ENCODE measurements at places on chromosomes 13 and 19.

- no peak for DNase-seq
Measured at GRCh38 chr13:60838581-60838980, 441.6 kb downstream of the TDRD3 start.

DNA sequence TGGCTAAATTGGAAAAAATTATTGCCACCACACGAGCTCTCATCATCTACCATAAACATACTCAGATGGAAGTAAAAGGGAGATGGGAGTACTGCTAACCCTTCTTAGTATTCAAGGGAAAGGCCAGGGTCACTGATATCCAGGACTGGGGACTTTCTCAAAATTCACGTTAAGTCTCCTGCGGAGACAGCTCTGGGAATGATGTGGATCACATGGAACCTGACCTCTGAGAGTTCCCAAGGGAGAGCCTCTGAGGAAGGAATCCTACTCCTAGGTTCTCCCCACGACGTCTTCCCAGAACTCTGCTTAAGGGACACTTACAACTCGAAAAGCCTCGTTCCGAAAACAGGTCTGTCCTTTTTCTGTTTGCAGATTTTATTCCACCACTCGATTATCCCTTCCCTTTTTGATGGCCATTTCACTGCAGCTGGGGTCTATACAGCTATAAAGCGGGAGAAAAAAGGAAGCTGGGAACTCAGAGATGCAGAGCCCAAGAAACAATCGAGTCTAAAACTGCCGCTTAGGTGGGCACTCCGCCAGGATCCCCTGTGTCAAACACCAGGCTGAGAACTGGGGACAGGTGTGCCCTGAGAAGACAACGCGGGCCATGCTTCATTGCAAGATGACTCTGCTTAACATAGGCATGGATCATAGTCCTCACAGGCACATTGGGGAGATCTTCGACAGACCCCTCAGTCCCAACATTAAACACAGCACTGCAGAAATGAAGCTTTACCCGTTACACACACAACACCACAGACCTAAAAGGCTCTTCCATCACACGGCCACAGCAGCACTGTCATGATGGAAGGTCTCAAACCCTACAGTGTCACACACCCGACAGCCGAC is 823 bp upstream of the ZNF567 start:
- no peak for DNase-seq

GRCh38 chr19:57789288-57789687 is 19.8 kb downstream of the ZNF586 start:
- no peak for DNase-seq

DNA sequence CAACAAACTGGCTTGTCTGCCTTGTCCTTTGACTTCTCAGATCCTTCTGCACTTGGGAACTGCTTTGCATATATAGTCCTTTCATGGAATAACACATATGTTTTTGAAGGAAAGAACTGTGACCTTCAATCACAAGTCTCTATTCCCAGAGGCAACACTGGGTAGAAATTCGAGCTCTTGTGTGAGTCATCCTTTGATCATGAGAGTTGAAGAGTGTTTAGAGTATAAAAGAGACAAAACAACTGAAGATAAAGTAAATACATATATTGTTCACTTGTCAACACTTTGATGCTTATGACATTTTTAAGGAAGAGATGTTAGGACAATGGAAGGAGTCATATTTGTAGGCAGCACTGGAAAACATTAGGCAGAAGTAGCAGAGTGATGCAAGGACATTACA is 5.2 kb upstream of the OR7A5 start:
- no peak for DNase-seq

GRCh38 chr19:19107654-19108053 is 30.6 kb downstream of the TMEM161A start:
- DNase-seq, result no peak

DNA sequence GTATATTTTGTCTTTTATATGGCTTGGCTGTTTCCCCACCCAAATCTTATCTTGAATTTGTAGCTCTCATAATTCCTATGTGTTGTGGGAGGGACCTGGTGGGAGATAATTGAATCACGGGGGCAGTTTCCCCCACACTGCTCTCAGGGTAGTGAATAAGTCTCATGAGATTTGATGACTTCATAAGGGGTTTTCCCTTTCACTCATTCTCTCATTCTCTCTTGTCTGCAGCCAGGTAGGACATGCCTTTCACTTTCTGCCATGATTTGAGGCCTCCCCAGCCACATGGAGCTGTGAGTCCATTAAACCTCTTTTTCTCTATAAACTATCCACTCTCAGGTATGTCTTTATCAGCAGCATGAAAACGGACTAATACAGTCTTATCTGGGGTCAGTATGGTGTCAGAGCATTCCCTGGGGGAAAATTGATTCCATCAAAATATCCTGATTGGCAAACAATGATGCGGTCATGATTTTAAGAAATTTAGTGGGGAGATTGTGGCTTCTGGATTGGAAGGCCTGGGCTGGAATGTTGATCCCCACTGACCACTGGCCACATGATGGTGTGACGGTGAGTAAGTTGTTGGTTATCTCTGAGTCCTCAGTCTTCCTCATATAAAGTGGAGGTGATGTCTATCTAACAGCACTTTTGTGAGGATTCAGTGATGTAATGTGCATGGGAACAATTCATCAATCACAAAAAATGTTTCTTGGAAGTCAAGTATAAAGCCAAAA is 27.5 kb upstream of the ANKRD10 start:
- DNase-seq, result no peak

DNA sequence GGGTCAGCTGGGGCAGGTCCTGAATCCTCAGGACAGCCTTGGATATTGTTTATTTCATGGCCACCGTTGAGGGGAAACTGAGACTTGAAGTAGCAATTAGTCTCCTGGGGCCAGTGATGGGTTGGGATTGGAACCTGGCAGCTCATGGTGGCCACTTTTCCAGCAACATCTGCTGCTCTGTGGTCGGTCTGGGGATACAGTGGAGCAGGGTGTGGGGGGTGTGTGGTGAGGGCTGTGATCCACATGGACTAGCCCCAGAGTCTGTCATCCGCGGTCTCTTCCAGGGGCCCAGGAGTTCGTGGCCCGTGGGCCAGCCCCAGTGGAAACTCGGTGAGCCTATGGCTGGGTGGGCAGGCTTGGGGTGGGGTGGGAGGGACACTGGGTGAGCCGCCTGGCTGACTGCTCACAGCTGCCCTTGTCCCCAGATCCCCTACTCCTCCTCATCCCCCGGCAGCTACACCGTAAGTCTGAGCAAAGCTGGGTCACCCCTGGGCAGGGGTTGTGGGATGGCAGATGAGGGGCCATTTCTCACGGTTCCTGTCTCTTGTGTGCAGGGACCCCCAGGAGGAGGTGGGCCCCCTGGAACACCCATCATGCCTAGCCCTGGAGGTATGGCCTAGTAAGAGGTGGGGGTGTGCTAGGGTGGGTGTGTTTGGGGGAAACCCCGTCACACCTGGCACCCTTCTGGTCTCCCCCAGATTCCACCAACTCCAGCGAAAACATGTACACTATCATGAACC is 5.5 kb downstream of the ISYNA1 start:
- DNase-seq, result no peak

GRCh38 chr13:97372936-97373335 is 61.0 kb upstream of the RAP2A start:
- no peak for DNase-seq

GRCh38 chr13:84607261-84608013 is 725.2 kb upstream of the SLITRK1 start:
- DNase-seq, result no peak

DNA sequence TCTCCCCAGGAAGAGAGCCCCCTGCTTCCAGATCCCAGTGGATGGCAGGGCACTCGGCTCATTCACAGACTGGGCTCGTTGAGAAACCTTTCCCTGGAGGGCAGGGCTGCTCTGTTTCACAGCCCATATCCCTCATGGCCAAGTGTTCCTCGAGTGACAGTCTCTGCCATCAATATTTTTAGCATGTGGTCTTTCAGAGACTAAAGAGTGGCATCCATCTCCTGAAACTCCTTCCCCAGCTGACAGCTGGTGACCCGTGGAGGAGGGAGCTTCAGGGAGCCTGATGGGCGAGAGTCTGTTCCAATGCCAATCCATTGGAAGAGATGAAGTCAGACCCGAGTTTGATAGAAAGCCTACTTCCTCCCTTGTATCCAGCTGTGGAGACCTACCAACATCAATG is 30.7 kb upstream of the ALOX5AP start:
- no peak for DNase-seq

- DNase-seq, result peak; percentile 49
Measured at GRCh38 chr19:46404055-46404752, 9.2 kb downstream of the CCDC8 start.

- no peak for DNase-seq
Measured at GRCh38 chr13:27192973-27193372, 21.4 kb upstream of the USP12 start.

DNA sequence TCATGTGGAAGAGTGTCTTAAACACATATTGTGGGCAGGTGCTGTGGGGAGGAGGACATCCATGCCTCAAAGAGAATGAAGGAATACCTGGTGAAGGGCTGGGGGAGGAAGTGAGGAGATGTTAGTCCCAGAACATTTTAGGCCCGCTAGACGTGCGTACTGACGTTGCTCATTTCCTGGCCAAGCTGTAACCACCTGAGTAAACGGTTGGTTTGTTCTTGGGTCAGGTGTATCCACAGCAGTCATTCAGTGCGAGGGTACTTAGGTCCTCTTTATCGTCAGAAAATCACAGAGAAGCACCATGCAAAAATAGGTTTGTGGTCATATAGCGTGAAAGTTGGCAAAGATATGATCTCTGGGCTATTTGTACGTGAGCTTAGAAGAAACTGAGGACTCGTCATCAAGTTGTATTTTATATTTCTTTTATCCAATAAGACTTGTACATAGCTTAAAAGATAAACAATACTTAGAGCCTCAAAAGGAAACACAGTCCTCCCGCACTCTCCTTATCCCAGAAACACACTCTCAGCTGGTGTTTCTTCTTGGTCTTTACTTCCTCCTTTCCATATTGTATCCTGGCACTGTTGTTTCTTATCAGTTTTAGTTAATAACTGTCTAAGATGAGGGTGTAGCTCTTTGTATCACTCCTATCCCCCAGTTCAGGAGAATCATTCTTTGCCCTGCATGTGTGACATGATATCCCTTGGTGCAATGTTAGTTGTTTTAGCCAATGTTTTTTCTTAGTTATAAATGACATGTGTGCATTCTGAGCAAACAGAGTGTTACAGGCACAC is 52.0 kb downstream of the ARHGEF7 start:
- no peak for DNase-seq

DNA sequence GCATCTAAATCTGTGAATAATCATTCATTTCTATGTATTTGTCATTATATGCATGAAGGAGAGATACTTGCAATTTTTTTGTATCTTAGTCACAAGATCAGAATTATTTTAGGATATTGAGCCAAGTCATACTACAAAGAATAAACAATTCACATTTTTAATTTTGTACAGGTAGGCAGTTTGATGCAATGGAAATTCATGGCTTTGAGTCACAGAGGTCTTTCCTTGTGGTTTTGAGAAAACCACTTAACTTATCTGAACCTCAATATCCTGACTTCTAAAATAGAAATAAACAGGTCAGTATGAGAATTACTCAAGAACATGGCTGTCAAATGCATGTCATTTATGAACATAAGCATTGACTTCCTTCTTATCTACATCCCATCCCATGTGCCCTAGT is 221.4 kb upstream of the SLC10A2 start:
- no peak for DNase-seq

GRCh38 chr13:24541127-24541475 is 28.5 kb upstream of the PARP4 start:
- DNase-seq, result no peak

GRCh38 chr19:35750167-35750566 is 1.8 kb downstream of the LIN37 start:
- no peak for DNase-seq

GRCh38 chr13:66033924-66034323 is 1196.2 kb downstream of the PCDH9 start:
- no peak for DNase-seq

- no peak for DNase-seq
Measured at GRCh38 chr19:16678498-16678897, 17.6 kb downstream of the TMEM38A start.

DNA sequence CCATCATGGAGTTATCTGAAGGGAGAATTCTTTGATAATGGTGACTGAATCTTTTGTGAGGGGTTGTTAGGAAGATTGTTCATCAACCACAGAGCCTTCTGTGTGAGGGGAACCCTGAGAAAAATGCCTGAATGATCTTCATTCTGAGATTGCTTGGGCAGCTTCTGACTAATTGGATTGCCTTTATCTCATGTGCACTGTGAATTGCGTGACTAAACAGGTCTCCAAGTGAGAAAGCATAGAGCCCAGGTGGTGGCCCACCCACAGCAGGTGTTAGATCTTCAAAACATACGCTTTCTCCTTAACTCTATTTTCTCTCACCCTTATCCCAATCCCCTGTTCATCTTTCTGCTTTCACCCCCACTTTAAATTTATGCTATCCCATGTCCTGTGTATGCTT is 58.3 kb downstream of the DOCK9 start:
- DNase-seq, result no peak

- DNase-seq, result no peak
Measured at GRCh38 chr13:73935991-73936390, 198.2 kb downstream of the KLF12 start.

DNA sequence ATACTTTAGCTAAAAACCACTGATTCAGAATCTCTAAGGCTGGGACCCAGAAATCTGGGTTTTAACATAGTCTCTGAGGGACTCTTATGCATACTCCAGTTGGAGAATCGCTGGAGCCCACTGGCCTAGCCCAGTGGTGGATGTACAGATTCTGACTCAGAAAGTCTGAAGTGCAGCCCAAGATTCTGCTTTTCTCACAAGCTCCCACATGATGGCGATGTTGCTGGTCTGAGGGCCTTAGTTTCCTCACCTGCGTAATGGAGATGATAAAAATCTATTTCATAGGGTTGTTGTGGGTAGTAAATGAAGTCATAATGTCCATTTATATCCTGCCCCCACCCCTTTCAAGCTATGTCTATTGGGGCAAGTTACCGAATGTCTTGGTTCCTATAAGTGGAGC is 7.7 kb upstream of the CDADC1 start:
- no peak for DNase-seq

DNA sequence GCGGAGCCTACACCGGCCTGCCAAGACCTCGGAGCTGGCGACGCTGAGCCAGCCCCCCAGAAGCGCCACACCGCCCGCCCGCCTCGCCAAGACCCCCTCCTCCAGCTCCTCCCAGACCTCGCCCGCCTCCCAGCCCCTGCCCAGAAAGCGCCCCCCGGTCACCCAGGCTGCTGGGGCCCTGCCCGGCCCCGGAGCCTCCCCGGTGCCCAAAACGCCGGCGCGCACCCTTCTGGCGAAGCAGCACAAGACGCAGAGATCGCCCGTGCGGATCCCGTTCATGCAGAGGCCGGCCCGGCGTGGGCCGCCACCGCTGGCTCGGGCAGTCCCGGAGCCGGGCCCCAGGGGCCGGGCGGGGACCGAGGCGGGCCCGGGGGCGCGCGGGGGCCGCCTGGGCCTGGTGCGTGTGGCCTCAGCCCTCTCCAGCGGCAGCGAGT is 10.2 kb downstream of the C19orf25 start:
- no peak for DNase-seq
